Amniotic epithelial cell (primary cell): ENCODE measurements at places on chromosomes 5 and 9.

DNA sequence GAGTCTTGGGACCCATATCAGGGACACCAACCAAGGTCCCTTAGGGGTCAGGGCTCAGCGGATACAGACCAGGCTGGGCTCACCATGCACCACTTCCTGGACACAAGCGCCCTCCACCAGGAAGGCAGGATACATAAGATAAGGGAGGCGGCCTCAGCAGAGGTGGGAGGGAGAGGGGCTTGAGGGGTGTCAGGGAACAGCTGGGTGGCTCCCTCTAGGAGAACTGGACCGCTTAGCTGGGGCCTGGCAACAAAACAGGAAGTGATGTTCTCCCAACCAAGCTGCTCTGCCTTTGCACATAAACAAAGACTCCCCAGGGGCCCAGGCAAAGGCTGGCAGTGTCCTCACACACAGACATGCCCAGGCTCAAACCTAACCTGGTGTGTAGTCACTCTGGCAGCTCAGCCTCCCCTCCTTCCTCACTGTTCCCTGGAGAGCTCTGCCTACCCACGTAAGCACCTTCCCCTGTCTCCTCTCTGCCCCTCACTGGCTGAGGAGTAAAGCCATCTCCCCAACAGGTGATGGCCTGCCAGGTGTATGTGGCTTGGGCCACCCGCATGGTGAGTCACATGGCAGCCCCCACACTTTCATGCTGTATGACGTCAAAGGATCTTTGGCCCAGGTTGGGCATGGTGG is 5.8 kb upstream of the BICD2 start:
- DNase-seq, result no peak

DNA sequence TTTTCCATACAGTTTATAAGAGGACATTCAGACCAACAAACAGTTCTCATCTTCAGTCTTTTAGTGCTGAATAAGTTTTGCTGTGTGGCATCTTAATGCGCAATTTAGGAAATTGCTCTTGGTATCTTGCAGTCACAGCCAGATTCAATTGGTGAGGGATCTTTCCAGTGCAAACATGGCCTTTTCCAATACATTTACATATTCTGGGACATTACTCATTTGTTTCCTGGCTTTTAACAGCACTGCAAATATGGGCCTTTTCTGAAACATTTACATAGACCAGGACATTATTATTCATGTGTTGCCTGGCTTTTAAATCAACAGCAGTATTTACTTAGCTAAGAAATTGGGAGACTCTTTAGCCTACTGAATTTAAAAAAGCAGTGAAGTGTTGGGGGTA is 22.7 kb downstream of the ANKRD33B start:
- DNase-seq, result no peak

DNA sequence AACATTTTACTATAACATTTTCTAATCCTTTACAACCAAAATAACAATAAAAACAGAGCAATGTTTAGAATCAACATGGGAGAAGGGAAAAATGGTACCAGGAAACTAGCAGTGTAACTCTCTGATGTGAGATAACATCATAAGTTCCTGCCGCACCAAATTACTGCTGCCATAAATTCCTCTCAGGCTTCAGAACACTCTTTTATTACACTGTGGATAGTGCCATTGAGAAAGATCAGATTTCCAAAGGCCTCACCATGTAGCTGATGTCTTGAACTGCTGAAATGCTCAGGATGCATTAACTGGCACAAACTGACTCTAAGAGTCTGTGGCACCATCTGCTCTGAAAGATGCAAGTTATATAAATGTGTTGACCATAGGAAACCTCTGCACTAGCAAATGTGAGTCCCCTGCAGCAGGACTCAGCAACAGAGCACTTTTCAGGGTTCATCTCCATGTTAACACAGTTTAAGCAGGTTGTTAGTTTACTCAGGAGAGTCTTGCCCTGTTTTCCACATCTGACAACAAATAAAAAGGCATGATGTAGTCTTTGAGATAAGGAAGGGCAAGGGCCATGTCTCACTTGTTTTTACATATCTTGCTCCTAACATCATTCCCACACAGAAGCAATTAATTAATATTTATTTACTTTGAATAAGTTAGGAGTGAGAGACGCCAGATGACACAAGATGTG is 218.1 kb downstream of the CETN3 start:
- no peak for DNase-seq

DNA sequence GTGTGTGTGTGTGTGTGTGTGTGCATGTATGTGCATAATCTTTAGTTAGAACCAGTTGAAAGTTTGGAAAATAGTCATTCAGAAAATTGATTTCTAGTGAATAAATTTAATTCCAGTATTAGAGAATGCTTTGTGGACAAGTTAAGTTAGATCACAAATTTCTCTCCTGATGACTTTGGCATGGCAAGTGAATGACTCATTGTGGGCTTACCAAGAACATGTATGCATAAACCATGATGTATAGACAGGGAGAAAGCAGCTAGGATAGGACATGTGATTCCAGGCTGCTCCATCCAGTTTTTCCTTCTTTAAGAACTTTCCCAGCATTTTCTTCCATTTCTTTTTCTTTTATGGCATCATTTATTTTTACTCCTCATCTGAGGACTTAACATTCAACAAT is 85.7 kb upstream of the SGCD start:
- DNase-seq, result no peak

- DNase-seq, result peak; percentile 1
These were observed 880.9 kb upstream of the SEMA6A start for GRCh38 chr5:117455236-117456233.

GRCh38 chr5:27020973-27021372 is 17.4 kb downstream of the CDH9 start:
- peak; percentile 51 for DNase-seq

- DNase-seq, result no peak
These were observed 297.1 kb upstream of the CD180 start for GRCh38 chr5:67493676-67494075.

GRCh38 chr9:130745829-130746228 is 52.2 kb downstream of the EXOSC2 start:
- DNase-seq, result no peak

GRCh38 chr9:131539223-131539923 is 6.0 kb upstream of the PRRT1B start:
- no peak for DNase-seq
